CD4-positive, alpha-beta memory T cell (primary cell): ENCODE measurements at places on chromosomes 4 and X. TPM values are rescaled to one million over a fixed set of nuclear protein-coding genes. Genes with fewer than 3 reads are reported as not detected.

DNA sequence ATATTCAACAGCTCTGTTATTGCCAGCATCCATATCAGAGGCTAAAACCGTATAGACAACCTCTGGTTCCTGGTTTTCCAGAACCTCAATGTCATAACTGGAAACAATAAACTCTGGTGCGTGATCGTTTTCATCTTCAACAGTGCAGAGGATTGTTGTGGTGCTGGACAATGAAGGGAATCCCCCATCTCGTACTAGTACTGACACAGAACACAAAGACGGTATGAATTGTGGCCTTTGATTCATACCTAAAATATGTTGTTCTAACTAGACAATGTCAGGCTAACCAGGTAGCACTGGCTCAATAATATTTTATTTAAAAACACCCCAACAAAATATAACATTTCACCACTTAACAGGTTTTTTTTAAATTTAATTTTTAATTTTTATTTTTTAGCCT is 186.9 kb downstream of the DCHS2 start:
- DNase-seq: no peak

DNA sequence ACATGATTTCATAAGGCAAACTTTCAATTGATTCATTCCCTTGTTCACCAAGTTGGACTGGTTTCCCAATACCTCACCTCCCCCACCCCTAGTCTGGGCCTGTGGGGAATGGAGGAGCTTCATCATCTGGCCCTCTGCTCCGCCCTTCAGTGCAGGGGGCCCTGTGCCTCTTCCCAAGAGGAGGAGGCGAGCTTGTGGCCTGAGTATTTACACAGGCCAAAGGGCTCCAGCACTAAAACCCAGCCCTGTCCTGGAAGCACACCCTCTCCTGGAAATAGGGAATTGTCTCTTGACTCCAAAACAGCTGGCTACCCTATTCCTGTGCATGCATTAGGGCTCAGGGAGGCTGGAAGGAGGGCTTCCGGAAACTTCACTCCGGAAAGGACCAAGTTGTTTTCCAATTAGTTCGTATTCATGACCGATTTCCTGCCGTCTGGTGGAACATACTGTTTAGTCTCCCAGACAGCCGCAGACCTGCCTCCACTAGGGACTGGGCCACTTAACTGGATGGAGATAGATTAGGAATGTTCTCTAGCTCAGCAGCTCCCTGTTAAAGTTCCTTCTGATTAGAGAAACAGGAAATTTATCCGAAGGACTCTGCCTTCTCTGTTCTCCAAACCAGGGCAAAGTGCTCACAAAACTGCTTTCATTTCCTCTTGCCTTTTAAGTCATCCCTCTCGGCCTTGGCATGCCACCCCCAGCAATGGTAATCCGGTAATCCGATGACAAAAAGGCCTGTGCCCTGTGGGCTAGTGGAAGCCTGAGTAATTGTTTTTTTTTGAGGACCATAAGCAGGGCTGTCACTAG is 5.8 kb downstream of the SRPX2 start:
- no peak for DNase-seq

GRCh38 chr4:183832776-183833450 is 72.2 kb upstream of the STOX2 start:
- DNase-seq: no peak

Gene RS1
- total RNA-seq: not detected

DNA sequence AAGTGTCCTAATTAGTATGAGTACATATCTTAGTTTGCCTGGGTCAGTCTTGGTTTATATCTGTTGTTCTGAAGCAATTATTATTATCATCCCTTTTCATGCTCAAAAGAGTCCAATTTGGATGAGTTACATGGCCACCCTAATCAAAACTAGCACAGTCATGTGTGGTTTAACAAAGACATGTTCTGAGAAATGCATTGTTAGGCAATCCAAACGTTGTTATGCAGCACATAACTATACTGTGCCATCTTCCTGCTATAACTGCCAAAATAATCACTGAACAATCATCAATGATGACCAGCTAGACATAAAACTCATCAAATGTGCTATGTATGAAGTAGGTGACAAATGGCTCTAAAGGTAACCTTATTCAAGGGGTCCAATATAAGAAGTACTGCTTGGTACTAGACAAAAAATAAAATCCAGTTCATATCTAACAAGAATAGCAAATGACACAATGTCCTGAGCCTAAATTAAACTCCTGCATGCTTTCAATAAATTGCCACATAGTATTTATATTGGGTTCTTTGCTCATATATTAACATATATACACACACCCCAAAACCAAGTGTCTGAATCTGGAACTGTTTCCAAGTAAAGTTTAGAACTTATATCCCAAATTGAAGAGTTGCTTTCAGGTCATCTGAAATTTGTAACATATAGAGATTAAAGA is 41.9 kb downstream of the CNOT6L start:
- no peak for DNase-seq

DNA sequence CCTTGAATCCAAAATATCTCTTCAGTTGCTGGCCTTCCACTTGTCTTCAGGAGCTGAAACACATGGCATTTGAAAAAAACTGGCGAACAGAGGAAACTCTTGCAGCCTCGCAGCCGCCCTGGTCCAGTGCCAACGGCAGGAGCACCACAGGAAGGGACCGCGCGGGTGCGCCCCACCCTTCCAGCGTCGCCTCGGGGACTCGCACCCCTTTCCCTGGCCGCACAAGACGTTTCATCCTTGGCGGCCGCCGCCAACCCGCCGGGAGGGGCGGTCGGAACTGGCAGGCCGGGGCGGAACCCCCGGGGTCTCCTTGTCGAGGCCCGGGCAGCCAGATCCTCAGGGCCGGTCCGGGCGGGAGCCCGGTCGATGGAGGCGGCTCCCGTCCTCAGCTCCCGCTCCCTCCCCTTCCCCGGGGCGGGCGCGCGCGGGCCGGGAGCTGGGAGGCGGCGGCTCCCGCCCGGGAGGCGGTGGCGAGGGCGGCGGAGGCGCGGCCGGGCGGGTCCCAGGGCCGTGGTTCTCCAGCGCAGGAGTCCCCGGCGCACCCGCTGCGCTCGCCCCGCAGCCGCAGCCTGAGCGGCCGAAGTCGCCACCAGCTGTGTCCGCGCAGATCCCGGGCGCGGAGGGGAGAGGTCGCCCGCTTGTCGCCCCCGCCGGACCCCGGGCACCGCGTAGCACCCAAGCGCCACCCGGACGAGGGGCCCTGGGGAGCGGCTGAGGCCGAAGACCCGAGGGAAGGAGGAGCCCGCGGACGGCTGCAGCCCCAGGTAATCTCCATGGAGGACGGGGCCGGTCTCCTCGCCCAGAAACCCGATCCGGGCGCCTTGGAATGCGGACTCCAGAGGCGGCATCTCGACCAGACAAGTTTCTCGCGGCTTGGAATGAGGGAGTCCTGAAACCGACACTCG is 886 bp upstream of the NDST3 start:
- DNase-seq: no peak
